Endodermal cell (in vitro differentiated cells): ENCODE measurements at places on chromosomes 2 and 18. TPM values are rescaled to one million over a fixed set of nuclear protein-coding genes. Genes with fewer than 3 reads are reported as not detected.

The MAB21L4 gene
- 0.20 and 0.31 TPM in 2 replicates for total RNA-seq

The IL36G gene
- 0.40 to 1.2 TPM in 2 of 3 replicates, not detected in the other for total RNA-seq

The NTSR2 gene
- not detected in 2 replicates for total RNA-seq

The ITPRID2 gene
- 28.9 and 29.2 TPM in 2 replicates for total RNA-seq

The MPV17 gene
- total RNA-seq, result 42.7 and 46.6 TPM in 2 replicates

The TMEM169 gene
- 0.63 and 1.1 TPM in 2 replicates for total RNA-seq

The D2HGDH gene
- 31.8 to 38.0 TPM (median 34.8 TPM) in 3 replicates for total RNA-seq

The MGAT4A gene
- 7.4 and 8.2 TPM in 2 replicates for total RNA-seq

The KCNIP3 gene
- total RNA-seq, result 0.82 to 1.3 TPM (median 0.84 TPM) in 3 replicates

The B3GNT7 gene
- total RNA-seq, result 32.3 and 33.2 TPM in 2 replicates

GRCh38 chr2:8355102-8355859 lies 326.6 kb upstream of the ID2 start:
- no peak for DNase-seq
- H3K36me3 ChIP-seq, result no peaks in the 10 kb centered on the region
- no peaks in the 10 kb centered on the region for H3K4me1 ChIP-seq
- H3K27ac ChIP-seq, result no peak overlapping the region
- no peak overlapping the region for H3K4me3 ChIP-seq

GRCh38 chr2:21256006-21256405 lies 132.2 kb downstream of the TDRD15 start:
- peaks cover 27% of the 10 kb centered on the region for H3K4me1 ChIP-seq
- H3K36me3 ChIP-seq, result no peaks in the 10 kb centered on the region
- no peak overlapping the region for H3K4me3 ChIP-seq
- DNase-seq, result no peak

DNA sequence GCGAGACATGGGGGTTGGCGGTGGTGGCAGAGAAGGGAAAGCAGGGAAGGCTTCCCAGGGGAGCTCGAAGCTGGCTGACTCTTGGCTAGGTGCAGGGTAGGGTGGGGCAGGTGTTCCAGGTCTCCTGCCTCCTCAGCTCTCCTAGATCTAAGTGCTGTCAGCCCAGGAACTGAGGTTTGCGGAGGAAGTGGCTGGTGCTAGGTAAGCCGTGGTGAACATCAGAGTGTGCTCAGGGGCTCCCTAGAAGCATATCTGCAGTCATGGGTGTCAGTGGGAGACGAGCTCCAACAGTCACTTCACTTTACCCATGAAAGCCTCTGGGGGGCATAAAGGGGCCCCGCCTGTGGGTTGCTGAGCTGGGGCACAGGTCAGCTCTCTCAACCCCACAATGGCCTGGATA lies 34.1 kb downstream of the ARHGEF4 start:
- H3K4me1 ChIP-seq, result no peaks in the 10 kb centered on the region
- DNase-seq, result no peak
- H3K27ac ChIP-seq, result no peak overlapping the region
- H3K36me3 ChIP-seq, result no peaks in the 10 kb centered on the region

DNA sequence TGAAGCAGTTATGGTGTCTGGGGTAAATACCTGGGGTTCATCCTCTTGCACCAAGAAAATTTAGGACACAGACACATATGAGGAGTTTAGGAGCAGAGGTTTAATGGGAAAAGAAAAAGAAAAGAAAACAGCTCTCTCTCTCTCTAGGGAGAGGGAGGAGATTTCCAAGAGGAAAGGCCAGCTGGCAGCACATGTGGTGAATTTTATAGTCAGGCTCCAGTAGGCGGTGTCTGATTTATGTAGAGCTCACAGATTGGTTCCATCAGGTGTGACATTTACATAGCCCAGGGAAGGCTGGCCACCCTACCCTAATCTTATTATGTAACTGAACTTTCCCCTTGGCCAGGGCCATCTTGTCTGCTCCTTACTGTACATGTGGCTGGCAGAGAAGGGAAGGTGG lies 297.5 kb upstream of the RGPD4 start:
- H3K36me3 ChIP-seq, result no peaks in the 10 kb centered on the region
- DNase-seq, result peak; percentile 44
- H3K4me3 ChIP-seq, result no peak overlapping the region

DNA sequence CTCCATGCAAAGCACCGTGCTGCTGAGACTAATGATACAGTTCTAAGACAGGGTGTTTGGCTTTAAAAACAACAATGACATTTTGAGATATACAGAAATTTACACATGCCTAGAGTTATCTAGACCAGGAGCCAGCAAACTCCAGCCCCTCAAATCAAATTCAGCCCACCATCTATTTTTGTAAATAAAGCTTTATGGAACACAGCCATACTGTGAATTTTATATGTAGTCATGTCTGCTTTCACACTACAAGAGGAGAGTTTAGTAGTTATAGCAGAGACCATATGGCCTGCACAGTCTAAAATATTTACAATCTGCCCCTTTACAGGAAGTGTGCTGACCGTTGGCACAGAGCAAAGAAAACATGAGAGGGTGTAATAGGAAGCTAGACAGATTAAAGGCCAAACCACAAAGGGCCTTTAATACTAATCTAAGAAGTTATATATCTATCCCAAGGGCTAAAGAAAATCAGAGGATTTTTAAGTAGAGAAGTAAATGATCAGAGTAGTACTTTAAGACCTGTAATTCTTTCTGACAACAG lies 39.4 kb downstream of the NBAS start:
- no peaks in the 10 kb centered on the region for H3K27me3 ChIP-seq
- no peaks in the 10 kb centered on the region for H3K4me1 ChIP-seq
- no peak overlapping the region for H3K27ac ChIP-seq
- H3K36me3 ChIP-seq, result peaks cover 11% of the 10 kb centered on the region
- DNase-seq, result no peak

DNA sequence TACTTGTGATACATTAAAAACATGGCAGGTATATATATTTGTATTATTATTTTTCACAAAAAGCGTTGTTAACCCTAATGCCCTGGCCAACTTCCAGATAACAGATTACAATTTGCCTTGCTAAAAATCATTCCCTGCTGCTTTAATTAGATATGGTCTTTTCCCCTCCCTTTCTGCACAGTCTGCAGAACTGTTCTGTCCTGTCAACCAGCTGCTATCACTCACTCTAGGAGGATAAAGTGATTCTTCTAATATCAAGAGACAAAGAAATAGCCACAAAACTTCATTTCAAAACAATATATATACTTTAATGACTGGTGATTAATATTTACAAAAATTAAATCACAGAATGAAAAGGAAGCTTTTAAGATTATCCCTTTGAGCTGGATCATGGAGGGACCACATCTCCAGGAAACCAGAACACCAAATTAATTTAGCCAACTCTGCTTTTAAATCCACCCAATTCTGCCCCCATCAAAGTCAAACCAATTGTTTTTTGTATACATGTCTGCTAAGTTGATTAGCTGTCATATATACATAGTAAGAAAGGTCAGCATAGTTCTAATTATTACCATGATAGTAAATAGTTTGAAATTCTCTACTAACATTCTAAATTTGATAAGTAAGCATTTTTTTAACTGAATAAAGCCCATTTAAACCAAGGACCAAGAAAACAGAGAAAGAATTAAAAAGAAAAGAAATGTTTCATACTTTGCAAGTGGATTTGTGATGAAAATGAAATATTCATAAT lies 55.7 kb downstream of the RND3 start:
- DNase-seq, result no peak
- H3K27ac ChIP-seq, result no peak overlapping the region
- no peak overlapping the region for H3K4me3 ChIP-seq
- no peaks in the 10 kb centered on the region for H3K36me3 ChIP-seq
- H3K4me1 ChIP-seq, result peaks cover under 1% of the 10 kb centered on the region
- no peaks in the 10 kb centered on the region for H3K27me3 ChIP-seq

GRCh38 chr2:173948198-173948597 lies 17.0 kb downstream of the SP3 start:
- peaks cover 54% of the 10 kb centered on the region for H3K36me3 ChIP-seq
- no peak overlapping the region for H3K27ac ChIP-seq
- no peaks in the 10 kb centered on the region for H3K4me1 ChIP-seq
- H3K27me3 ChIP-seq, result no peaks in the 10 kb centered on the region

DNA sequence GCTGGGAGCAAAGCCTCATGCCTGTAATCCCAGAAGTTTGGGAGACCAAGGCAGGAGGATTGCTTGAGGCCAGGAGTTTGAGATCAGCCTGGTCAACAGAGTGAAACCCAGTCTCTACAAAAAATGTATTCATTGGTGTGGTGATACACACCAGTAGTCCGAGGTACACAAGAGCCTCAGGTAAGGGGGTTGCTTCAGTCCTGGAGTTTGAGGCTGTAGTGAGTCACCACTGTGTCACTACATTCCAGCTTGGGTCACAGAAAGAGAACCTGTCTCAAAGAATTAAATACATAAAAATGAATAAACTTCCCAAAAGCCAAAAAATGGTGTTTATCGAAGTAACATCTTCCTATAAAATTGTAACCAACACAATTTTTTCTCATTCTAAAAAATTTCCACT lies 568.1 kb upstream of the LINC00305 start:
- no peak for DNase-seq
- no peaks in the 10 kb centered on the region for H3K4me1 ChIP-seq
- no peaks in the 10 kb centered on the region for H3K36me3 ChIP-seq
- no peak overlapping the region for H3K27ac ChIP-seq
- H3K27me3 ChIP-seq, result no peaks in the 10 kb centered on the region

GRCh38 chr2:135093193-135093592 lies 41.1 kb downstream of the RAB3GAP1 start:
- H3K4me1 ChIP-seq, result peaks cover 4% of the 10 kb centered on the region
- DNase-seq, result no peak
- no peaks in the 10 kb centered on the region for H3K27me3 ChIP-seq

- no peaks in the 10 kb centered on the region for H3K27me3 ChIP-seq
- peak; percentile 96 for DNase-seq
- H3K4me3 ChIP-seq, result no peak overlapping the region
Observed at GRCh38 chr2:3423492-3424170, 44.1 kb downstream of the TRAPPC12 start.

GRCh38 chr2:217817466-217818292 lies 185.1 kb downstream of the TNS1 start:
- no peak for DNase-seq
- no peak overlapping the region for H3K4me3 ChIP-seq
- H3K36me3 ChIP-seq, result no peaks in the 10 kb centered on the region
- peaks cover 17% of the 10 kb centered on the region for H3K4me1 ChIP-seq
- H3K27ac ChIP-seq, result no peak overlapping the region

- H3K4me3 ChIP-seq, result peak within 1 kb of the TSS; percentile 94
- DNase-seq, result peak; percentile 97
- H3K27ac ChIP-seq, result peak within 1 kb of the TSS; percentile 39
- peaks cover 15% of the 10 kb centered on the region for H3K36me3 ChIP-seq
- H3K27me3 ChIP-seq, result no peaks in the 10 kb centered on the region
Observed at GRCh38 chr2:153478289-153479261, at the start of gene RPRM. Gene RPRM, minus strand, starts transcription at chr2:153478762. Its CDS starts 197 bp downstream, at chr2:153478565.

DNA sequence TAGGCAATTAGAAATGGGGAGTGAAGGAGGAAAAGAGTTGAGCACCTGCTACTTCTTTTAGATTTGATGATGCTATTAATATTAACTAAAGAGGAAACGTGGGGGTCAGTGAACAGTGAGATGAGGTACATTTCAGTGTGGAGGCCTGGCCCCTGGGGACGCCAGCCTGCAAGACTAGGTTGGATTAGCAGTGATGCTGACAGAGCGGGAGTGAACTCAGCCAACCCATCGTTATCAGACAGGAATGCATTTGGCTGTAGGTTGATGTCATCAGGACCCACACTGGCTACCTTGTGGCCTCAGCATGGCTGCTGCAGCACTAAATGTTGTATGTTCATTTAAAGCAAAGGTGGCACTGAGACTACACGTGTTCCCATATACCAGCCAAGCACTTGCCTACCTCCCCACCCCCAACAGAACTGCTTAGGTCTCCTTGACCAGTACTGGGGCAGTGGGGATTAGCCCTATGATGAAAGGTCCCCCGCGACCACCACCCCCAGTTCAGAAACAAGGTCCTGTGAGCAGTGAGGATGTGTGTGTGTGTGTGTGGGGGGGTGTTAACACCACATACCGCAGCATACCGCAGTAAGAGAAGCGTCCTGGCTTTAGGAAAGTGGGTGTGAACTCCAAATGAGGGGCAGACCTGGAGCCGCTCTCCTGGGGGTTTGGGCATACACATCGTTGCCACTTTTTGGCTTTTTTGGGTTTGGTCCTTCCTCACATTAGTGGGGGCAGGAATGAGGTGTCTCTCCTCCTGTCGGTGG lies 26.0 kb downstream of the DGKD start:
- DNase-seq, result no peak
- H3K4me1 ChIP-seq, result no peaks in the 10 kb centered on the region
- H3K27me3 ChIP-seq, result no peaks in the 10 kb centered on the region
- no peak overlapping the region for H3K27ac ChIP-seq

DNA sequence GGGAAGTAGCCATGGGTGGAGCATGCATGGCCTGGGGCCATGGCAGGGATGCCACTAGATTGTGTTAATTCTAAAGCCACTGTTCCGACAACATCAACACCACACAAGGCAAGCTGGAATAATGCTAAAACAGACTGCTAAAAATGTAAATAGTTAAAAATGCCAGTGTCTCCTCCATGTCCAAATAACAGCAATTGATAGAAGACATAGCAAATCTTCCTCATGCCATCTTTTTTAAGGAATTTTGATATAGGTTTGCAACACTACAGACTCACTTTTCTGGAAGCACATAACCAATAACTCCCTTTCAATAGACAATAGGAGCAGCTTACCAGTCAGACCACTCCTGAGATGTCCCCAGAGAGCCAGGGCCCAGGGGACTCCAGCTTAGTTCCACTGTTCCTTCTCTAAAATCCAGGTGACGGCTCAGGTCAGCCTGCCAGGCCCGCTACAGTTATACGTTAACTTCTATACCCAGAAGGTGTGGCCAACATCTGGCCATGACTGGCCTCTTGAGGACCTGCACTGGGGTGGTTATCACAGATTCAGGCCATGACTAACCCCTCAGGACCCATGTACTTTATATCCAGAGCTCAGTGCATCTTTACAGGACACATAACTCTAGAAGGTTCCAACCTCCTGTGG lies 20.3 kb downstream of the TUBB6 start:
- peaks cover 67% of the 10 kb centered on the region for H3K36me3 ChIP-seq
- no peak overlapping the region for H3K27ac ChIP-seq
- no peaks in the 10 kb centered on the region for H3K27me3 ChIP-seq
- H3K4me1 ChIP-seq, result no peaks in the 10 kb centered on the region

GRCh38 chr18:63099091-63099840 lies 220.3 kb downstream of the BCL2 start:
- H3K4me3 ChIP-seq, result no peak overlapping the region
- no peaks in the 10 kb centered on the region for H3K27me3 ChIP-seq
- H3K4me1 ChIP-seq, result peaks cover 7% of the 10 kb centered on the region
- no peak overlapping the region for H3K27ac ChIP-seq
- no peak for DNase-seq
- H3K36me3 ChIP-seq, result no peaks in the 10 kb centered on the region

GRCh38 chr2:10185046-10185445 lies 62.5 kb downstream of the RRM2 start:
- H3K36me3 ChIP-seq, result no peaks in the 10 kb centered on the region
- no peaks in the 10 kb centered on the region for H3K4me1 ChIP-seq
- H3K27me3 ChIP-seq, result no peaks in the 10 kb centered on the region
- no peak for DNase-seq
